ENCODE measurements at places on chromosomes 16 and 17.
A peak's percentile ranks its signal among the peaks of the same experiment; 100 is the strongest.

GRCh38 chr16:22857296-22858025 is 43.5 kb downstream of the HS3ST2 start:
- DNase-seq, result no peak

- DNase-seq, result no peak
Measured at GRCh38 chr16:81526935-81527334, 82.3 kb downstream of the CMIP start.

GRCh38 chr16:78748220-78748929 is 648.9 kb downstream of the WWOX start:
- no peak for DNase-seq

- DNase-seq, result no peak
Measured at GRCh38 chr17:33688771-33689170, 395.7 kb upstream of the ASIC2 start.

DNA sequence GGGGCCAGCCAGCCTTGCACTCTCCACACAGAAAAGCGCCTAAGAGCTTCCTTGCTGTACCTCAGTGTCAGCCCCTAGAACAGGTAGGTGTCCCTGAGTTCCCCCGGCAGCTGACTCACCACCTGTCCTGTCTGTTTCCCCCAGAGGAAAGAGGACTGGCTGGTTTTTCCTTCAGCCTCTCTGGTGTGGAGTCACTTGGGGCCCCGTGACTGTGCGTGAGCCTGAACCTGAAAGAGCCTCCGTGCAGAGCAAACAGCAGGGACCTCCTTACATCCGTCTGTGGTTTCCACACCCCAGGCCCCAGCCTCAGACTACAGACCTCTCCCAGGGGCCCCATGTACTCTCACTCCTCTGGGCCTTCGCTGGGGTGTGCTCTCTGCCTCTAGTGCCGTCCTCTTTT is 87.8 kb downstream of the GNAO1 start:
- DNase-seq, result peak; percentile 27

DNA sequence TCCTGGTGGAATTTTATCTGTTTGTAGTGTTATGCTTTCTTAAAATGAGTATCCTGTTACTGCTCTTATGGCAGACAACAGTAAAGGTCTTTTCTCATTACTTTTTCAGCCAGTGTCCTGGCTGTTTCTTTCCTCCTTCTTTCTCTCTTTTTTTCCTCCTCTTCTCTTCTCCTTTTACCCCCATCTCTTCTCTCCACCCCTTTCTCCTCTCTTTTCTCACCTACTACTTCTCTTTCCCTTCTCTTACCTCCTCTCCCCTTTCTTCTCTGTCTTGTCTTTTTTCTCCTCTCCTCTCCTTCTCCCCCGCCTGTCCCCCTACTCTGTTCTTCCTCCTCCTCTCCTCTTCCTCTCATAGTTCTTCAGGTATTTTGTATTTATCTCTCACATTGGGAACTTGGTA is 48.9 kb downstream of the CPD start:
- DNase-seq, result no peak

GRCh38 chr17:75410141-75410540 is 4.7 kb upstream of the GRB2 start:
- DNase-seq, result no peak

GRCh38 chr17:43983515-43984411 is 20.7 kb upstream of the NAGS start:
- DNase-seq, result no peak

DNA sequence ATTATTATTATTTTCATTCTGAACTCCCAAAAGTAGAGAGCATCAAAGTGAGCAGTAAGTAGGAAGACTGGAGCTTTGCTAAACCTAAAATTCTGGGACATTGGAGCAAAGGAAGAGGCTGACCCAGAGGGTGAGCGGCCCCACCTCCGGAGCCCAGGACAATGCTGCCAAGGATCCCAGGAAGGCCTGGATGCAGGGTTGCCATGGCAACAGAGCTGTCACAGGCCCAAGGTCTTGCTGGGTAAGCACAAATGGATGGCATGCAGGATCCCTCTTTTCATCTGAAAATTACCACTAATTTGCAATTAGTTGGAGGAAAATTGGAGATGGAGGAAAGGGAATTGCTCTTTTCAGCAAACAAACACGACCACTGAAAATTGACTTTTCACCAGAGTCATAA is 457.9 kb upstream of the CDH5 start:
- no peak for DNase-seq

- DNase-seq, result peak; percentile 4
Measured at GRCh38 chr17:4594931-4595684, 10.8 kb downstream of the SMTNL2 start.

DNA sequence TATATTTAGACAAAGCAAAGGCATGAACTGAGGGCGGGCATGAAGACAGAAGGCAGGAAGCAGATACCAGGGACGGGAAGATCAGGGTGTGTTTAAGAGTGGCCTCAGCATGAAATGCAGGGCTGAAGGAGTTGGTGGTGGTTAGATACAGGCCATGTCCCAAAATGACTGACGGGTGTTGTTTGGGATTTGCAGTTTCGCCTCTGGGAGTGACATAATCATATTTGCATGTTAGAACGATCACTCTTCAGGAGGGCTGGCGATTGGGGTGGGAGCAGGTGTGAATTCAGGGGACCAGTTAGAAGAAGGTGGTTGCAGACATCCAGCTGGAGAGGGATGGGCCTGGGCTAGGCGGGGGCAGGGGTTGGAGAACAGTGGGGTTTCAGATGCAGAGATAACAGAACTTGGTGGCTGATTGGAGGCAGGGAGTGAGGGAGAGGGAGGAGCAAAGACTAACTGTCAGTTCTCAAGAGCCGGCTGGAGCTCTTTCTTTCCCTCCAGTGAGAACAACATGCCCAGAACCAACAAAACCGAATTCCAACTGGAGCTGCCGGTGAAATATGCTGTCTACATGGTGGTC is 27.2 kb upstream of the ITGAX start:
- DNase-seq, result no peak

- no peak for DNase-seq
Measured at GRCh38 chr16:10521681-10522274, 58.6 kb downstream of the EMP2 start.

DNA sequence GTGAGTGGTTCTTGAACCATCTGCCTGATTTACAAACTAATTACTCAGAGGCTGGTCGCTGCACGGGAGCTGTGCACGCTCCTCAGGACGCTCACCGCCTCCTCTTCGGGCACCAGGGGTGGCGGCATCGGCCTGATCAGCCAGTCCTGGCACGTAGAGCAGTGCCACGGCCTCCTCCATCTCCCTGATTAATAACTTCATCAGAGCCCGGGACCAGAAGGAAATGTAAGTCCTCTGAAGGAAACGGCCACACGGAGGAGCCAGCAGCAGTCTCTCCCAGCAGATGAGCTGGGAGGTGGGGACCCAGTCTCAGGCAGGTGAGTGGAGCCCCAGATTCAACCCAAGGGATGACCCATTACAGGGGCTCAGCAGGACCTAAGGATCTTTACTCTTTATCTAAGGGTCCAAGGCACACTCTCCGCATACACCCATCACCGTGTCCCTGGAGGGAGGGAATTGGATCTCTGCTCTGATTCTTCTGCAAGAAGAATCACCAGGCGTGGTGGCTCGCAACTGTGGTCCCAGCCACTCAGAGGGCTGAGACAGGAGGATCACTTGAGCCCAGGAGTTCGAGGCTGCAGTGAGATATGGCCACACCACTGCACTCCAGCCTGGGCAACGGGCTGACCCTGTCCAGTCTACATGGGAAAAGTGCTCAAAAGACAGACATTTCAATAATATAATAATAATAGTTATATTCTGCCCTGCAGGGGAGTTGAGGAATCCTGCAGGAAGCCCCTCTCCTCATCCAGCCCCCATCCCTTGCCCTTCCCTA is 366.5 kb downstream of the SEC14L1 start:
- DNase-seq, result no peak

GRCh38 chr17:63529711-63530556 is 6.8 kb downstream of the KCNH6 start:
- DNase-seq, result no peak

DNA sequence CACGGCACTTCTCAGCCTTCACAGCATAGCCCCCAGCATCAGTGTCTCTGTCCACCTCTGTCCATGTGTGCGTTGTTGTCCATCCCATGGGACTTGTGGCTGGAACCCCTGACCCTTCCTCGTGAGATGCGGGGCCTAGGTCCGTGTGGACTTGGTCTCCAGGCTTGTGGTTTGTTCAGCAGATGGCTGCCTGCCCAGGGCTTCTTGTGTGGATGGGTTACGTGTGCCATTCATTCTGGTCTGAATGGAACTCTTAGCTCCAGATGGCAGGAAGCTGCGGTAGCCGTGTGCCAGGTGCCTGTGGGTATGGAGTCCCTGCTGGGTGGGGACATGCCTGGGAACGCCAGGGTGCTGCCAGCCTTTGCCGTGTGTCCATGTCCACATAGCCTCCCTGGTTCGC is 31.7 kb upstream of the NUDT16L1 start:
- DNase-seq, result no peak

GRCh38 chr17:58493506-58493905 is 5.3 kb upstream of the HSF5 start:
- DNase-seq, result no peak

GRCh38 chr16:2337431-2338296 is 2.9 kb downstream of the ABCA3 start:
- DNase-seq, result no peak

DNA sequence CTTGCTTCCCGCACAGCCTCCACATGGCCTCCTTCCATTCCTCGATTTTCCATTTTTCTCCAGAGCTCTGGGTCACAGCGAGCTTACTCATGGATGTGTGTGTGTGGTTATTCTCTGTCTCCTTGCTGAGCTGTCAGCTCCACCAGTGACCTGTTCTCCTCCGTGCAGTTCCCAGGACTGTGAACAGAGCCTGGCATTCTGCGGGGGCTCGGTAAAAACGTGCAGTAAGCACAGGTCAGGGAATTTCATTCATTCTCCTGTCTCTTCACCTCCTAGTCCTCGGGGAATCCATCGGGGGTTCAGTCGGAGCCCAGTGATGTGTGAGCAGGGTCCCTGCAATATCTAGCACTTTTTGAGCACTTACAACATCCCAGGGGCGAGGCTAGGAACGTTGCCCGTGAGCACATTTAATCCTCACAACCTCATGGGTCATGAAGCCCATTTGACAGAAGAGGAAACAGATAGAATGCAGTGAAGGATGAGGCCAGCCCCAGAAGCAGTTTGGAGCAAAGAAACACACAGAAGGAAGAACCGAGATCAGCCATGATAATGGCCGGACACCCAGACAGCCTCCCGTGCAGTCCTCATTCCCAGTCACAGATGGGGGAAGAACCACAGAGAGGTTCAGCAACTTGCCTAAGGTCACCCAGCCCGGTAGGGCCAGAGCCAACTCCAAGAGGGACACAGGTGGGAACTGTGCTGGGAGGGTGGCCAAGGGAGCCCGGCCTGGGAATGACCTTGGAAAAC is 183.2 kb upstream of the GSE1 start:
- DNase-seq, result no peak

- no peak for DNase-seq
Measured at GRCh38 chr16:74837056-74837455, 62.4 kb upstream of the FA2H start.

Data from stimulated activated CD8-positive, alpha-beta memory T cell treated with anti-CD3 and anti-CD28 coated beads, Interleukin-7, amount 100 ng/mL, for 4 hours (primary cell).